Stomach (tissue), 19 donors: ENCODE measurements at places on chromosomes 1 and 21. TPM values are rescaled to one million over a fixed set of nuclear protein-coding genes. Genes with fewer than 3 reads are reported as not detected.

DNA sequence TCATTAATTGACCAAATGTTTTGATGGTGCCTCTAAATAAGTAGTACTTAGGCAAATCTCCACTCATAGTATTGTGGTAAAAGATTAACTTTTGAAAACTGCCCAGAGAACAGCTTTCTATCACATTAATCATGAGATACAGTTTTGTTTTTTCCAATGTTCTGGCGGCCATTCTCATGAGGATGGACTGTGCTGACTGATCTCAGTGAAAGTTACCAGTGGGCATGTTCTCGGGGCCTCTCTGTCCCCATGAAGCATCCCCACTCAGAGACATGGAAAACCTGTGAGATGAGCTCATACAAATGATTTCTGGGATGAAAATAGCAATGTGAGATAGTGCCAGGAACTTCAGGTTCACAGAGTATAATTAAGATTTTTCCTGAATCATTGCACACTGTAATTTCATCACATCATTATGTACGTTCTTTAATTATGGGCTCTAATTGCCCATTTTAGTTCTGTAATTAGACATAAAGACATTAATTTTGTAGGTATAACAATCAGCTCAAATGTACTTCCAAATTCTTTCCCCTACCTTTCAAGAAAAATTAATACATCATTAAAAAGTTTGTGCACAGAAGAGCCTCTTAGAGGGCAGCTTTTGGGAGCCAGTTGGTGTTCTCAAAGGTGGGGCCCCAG lies 40.5 kb downstream of the DDR2 start:
- DNase-seq: no peak

- DNase-seq: no peak
These were observed 6.6 kb upstream of the C2CD2 start for GRCh38 chr21:41960386-41960785.

HCRTR1 gene
- total RNA-seq: not detected

PRKAA2 gene
- 12.1 TPM for total RNA-seq

TMEM51 gene
- total RNA-seq: 13.8 TPM

ROR1 gene
- total RNA-seq: 14.5 TPM
